ENCODE measurements at places on chromosomes 1 and 21. TPM values are rescaled to one million over a fixed set of nuclear protein-coding genes. Genes with fewer than 3 reads are reported as not detected.

DNA sequence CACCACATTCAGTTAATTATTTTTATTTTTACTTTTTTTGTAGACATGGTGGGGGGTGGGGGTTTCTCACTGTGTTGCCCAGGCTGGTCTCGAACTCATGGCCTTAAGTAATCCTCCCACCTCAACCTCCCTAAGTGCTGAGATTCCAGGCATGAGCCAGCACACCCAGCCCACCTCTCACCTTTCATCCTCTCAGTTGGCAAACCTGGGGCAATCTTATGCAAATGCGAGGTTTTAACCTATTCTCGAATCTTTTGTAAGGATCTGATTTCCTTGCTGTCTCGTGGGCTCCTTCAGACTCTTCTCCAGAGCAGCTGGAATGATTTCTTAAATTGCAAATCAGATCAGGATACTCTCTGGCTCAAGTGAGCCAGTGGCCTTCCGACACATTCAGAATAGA lies 7.1 kb upstream of the SLC2A7 start:
- H3K4me3 ChIP-seq, result no peak overlapping the region
- H3K4me1 ChIP-seq, result peaks cover 2% of the 10 kb centered on the region
- no peaks in the 10 kb centered on the region for H3K36me3 ChIP-seq
- no peak for DNase-seq
- H3K27ac ChIP-seq, result no peak overlapping the region

DNA sequence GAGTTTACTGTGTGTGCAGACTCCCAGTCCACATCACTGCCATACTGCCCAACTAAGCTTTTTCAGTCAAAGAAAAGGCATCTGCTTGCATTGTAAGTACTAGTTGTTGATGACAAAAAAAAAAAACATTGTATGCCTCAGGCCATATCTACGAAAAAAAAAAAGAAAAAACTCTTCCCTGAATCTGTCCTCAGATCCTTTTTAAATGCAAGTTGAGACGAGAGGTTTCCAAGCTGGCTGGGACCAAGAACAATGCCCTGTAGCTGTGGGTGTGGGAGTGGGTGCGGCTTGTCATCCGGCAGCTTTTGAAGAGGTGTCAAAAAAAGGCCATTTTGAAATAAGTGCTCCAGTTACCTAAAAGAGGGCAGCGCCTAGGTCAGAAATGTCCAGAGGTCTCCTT lies 29.2 kb upstream of the HHAT start:
- no peak overlapping the region for H3K4me3 ChIP-seq
- H3K27ac ChIP-seq, result no peak overlapping the region
- peaks cover 9% of the 10 kb centered on the region for H3K4me1 ChIP-seq
- H3K27me3 ChIP-seq, result no peaks in the 10 kb centered on the region

- DNase-seq, result no peak
- peaks cover 31% of the 10 kb centered on the region for H3K36me3 ChIP-seq
- H3K27ac ChIP-seq, result no peak overlapping the region
Observed at GRCh38 chr1:225514671-225515081, 86.8 kb upstream of the LBR start.

The FASLG gene
- total RNA-seq, result 0.11 TPM

- no peaks in the 10 kb centered on the region for H3K27me3 ChIP-seq
- H3K36me3 ChIP-seq, result no peaks in the 10 kb centered on the region
- H3K4me1 ChIP-seq, result no peaks in the 10 kb centered on the region
- DNase-seq, result no peak
- H3K27ac ChIP-seq, result no peak overlapping the region
Observed at GRCh38 chr1:230599926-230600656, 42.2 kb upstream of the COG2 start.

The LCE1B gene
- not detected for total RNA-seq

DNA sequence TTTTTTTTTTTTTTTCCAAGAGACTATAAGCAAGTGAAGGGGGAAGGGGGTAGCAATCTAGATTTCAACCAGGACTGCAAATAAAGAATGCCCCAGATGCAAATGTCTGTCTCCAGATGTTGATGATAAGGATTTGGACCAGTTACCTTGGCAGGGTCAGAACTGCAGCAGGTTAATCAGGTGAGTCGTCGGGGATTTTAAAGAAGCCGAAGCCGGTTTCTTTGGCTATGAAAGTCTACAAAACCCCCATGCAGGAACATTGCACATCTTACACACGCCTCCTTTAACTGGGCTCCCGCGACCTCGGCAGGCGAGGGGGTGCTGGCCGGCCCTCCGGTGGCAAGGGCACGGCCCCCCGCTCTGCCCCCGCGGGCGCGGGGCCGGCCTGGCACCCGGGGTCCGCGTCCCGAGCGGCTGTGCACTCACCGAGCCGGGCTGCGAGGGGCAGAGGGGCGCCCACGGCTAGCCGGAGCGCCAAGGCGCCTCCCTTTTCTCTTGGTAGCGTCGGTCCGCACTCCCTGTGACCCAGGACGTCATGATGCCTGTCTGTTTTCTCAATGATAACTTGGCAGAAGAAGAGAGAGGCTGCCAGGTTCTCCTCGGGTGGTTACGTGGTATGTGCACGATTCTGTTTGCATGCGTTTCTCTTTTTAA lies 366.3 kb upstream of the ESRRG start:
- peaks cover 23% of the 10 kb centered on the region for H3K27me3 ChIP-seq
- peak overlapping the region; percentile 93 for H3K27ac ChIP-seq
- H3K4me3 ChIP-seq, result peak overlapping the region; percentile 57
- H3K4me1 ChIP-seq, result peaks cover 3% of the 10 kb centered on the region

The COL11A1 gene
- 0.13 TPM for total RNA-seq

The ERICH3 gene
- not detected for total RNA-seq

DNA sequence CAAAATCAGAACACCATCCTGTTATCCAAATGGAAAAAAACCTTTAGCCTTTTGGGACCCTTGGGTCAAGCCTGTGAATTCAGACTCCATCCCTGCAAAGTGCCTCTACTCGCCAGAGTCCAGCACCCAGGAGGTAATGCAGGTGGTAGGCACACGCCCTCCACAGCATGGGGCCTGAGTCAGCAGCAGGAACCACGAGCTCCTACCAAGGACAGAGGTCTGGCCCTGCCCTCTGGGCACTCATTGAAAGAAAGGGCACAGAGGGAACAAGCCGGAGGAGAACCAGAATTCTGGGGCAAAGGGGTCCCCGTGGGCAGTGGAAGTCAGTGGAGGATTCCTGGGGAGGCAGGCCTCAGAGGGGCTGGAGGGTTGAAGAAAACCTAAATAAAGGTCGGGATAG lies 438.1 kb downstream of the NPHP4 start:
- no peaks in the 10 kb centered on the region for H3K4me1 ChIP-seq
- H3K27ac ChIP-seq, result no peak overlapping the region
- H3K36me3 ChIP-seq, result no peaks in the 10 kb centered on the region
- no peak overlapping the region for H3K4me3 ChIP-seq
- DNase-seq, result no peak
- H3K27me3 ChIP-seq, result peaks cover 9% of the 10 kb centered on the region

The PLEKHN1 gene
- not detected for total RNA-seq

The LRP8 gene
- 2.0 TPM for total RNA-seq

The DNASE2B gene
- not detected for total RNA-seq

Data from heart right ventricle (tissue), 16 donors.